Fibroblast of the aortic adventitia (primary cell): ENCODE measurements at places on chromosomes 16 and 17.

- DNase-seq, result no peak
Measured at GRCh38 chr17:21199856-21200255, 14.1 kb downstream of the TMEM11 start.

DNA sequence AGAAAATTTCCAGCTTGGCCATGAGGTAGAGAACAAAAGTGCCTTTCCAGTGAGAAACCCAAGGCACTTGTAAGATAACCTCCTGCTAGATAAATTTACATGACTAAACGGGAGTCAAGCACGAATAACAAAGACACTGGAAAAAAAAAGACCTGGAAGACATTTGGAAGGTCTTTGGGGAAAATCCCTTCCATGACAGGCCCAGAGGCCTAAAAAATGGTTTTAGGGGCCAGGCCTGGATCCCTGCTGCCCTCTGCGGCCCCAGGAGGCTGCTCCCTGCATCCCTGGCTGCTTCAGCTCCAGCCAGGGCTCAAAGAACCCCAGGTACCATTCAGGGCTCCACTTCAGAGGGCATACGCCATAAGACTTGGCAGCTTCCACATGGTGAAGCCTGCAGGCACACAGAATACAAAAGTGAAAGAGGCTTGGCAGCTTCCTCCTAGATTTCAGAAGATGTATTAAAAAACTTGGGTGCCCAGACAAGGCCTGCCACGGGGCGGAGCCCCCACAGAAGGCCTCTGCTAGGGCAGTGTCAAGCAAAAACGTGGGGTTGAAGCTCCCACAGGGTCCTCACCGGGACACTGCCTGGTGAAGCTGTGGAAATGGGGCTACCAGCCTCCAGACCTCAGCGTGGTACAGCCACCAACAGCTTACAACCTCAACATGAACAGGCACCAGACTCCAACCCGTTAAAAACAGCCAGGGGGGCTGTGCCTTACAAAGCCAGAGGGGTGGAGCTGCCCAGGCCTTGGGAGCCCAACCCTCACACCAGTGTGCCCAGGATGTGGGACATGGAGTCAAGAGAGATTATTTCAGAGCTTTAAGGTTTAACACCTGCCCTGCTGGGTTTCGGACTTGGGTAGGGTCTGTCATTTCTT lies 77.1 kb downstream of the SDK2 start:
- no peak for DNase-seq

DNA sequence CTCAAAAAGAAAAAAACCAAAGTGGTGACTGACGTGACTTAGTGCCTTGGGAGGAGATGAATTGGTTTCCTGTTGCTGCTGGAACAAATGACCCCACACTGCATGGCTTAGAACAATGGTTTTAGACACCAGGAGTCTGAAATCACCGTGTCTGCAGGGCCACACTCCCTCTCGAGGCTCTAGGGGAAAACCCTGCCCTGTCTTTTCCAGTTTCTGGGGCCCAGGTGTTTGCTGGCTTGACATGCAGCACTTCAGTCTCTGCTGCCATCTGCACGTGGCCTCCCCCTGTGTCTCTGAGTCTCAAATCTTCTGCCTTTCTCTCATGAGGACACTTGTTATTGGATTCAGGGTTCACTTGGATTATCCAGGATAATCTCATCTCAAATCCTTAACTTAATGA lies 323.8 kb upstream of the TNRC6C start:
- DNase-seq, result no peak

DNA sequence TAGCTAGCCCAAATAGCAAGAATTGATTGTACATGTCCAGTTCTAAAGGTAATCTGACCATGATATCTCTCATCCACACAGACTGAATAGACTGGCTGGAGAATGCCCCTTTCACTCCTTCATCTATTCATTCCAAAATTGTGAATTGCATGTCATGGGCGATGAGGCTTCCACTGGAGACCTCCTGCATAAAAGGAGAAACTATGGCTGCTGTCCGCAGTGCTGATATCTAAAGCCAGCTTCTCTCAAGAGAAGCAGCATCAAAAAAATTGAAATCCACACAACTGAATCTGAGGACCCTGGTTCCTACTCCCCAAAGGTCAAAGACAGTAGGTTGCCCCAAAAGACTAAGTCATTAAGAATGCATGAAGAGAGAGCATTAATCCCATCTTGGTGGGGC lies 7.9 kb upstream of the SCNN1G start:
- peak; percentile 13 for DNase-seq

DNA sequence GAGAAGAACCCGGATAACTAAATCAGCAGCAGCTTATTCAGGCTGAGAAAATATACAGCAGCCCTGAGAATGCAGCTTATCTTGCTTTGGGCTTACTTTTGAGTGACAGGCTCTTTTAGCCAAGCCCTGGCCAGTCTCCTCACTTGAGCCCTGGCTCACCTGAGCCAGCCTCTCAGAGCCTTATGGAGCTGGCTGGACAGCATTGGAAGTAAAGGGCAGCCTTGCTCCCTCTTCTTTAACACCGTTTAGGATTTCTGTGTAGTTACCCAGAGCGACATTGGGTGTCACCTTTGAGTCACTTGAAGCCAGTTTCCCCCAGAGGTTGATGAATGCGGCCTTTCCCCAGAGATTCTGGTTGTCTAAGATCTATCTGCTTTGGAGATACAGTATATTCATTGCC lies 7.7 kb upstream of the NPIPB2 start:
- DNase-seq, result peak; percentile 61

DNA sequence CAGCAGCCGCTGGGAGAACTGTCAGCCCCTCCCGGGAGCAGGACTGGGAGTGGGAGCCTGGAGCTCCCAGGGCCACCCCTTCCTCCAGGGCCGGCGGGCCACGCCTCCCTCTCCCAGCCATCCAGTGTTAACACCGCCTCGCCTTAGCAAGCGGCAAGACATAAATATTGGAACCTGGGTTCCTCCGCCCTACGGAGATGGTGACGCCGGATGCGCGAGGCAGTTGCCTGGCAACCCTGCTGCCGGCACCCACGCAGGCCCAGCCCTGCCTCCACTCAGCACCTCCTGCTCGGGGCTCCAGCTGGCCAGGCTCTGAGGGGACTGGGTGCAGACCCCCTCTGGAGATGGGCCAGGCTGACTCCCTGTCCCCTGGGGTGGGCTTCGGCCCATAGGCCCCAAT lies 27.4 kb upstream of the CACNA1H start:
- DNase-seq, result peak; percentile 10

GRCh38 chr16:22670551-22671041 lies 143.4 kb upstream of the HS3ST2 start:
- DNase-seq, result no peak

DNA sequence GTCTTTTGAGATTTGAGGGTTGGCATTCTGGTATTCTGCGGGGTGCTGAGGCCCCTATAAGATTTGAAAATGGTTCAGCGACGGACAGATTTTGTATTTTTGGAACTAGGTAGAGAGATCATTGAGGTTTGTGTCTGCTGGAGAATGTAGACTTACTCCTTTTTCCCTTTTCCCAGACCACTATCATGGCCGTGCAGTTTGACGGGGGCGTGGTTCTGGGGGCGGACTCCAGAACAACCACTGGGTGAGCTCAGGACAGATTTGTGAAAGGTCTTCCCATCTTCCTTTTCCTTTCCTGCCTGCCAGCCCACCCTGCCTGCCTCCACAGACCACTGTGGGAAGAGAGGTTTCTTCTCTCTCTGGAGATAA lies 572 bp downstream of the PSMB6 start:
- peak; percentile 28 for DNase-seq

DNA sequence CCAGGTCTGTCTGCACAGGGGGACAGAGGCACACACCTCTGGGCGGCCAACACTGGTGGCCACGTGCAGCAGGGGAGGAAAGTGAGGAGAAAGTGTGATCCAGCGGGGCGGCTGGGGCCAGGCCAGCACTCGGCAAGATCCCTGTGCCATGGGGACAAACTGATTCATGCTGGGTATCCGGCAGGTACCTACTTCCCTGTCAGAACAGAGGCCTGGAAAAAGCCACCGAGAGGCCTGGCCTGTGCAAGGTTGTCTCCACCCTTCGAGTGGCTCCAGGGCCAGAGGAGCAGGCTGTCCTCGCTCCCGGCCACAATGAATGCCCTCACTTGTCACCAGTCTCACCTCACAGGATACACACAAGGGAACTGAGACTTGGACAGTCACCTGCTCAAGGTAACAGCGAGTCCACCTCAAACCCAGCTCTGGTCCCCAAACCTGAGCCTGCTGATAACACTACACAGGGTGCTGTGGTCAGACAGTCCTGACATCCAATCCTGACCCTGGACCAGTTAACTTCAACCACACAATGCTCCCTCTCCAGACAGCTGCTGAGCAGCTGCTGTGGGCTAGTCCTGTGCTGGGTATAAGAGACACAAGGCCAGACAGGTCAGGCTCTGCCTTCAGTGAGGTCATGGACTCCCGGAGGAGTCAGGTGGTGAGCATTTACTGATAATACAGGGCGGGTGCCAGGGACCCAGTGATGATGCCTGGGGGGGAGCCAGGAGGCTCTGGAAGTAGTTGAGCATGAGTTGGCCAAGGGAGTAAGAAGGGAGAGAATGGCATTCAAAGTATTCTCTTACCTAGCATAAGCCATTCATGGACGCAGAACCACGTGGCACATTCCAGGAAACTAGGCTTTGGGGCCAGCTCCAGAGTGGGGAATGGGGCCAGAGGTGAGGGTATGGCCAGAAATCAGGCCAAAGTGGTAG lies 53.0 kb downstream of the VAC14 start:
- DNase-seq, result no peak

DNA sequence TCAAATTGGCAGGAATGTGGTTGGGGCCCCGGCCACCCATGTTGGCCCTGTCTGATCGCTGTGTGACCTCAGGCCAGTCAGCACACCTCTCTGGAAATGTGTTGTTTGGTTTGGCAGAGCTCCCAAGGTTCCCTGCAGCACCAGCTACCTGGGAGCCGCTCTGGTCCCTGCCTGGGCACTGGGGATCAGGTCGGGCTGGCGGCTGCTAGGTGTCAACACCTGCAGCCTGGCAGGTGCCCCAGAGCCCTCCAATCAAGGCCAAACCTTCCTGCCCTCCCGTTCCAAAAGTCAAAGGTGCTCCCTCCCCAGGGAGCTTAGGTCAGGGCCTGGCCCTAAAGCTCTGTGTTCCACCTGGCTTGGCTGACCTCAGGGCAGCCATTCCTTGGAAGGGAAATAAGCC lies 55.9 kb downstream of the ZDHHC7 start:
- no peak for DNase-seq

DNA sequence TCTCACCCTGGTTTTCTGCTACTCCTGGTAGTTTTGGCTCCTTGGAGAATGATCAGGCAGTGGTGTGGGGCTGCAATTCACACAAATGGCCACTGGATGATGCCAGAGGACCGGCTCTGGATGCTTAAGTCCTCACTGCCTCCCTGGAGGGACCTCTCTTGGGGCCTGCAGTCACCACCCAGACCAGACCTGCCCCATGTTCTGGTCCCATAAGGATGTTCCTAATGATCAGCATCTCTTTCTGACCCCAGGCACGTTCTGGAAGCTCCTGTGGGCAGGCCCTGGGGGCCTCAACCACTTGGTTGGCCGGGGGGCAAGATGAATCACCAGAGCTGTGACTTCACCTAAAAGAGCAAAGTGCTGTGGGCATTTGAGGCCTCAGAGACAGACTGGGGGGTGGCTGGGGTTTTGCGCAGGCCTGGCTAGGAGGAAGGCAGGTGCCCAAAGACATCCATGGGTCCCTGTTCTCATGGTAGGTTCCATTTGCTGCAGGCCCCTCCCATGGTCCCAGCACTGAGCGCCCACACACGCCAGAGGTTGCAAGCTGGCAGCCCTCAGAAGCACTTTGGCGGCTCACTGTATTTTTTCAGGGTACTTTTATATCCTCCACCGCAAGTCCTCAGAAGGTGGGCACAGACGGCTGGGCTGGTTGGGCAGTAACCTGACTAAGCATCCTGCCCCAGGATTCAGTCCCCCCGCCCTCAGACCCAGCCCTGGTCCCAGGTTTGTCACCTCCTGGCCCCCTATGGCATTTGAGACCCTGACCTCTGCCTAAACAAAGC lies 53.2 kb downstream of the NT5M start:
- DNase-seq, result peak; percentile 89

DNA sequence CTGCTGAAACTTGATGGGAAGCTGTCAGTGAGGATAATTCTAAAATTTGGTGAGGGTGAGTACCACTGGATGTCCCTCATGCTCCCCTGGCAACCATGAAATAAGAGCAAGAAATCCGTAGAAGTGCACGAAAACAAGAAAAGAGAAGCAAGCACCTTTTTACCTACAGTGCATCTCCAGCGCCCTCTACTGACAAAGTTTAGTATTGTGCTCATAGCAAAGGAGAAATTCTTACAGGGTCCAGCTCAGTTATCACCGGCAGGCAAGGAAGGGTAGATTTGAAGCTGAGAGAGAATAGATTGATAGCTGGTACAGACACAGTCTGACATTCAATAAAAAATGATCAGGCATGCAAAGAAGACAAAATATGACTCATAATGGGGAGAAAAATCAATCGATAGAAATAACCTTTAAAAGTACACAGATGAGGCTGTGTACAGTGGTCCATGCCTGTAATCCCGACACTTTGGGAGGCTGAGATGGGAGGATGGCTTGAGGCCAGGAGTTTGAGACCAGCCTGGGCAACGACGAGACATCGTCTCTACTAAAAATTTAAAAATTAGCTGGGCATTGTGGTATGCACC lies 28.3 kb upstream of the TEX2 start:
- DNase-seq, result no peak

- no peak for DNase-seq
Measured at GRCh38 chr17:52995147-52995546, 827.6 kb upstream of the KIF2B start.

- no peak for DNase-seq
Measured at GRCh38 chr17:40547785-40548478, 17.3 kb downstream of the CCR7 start.

DNA sequence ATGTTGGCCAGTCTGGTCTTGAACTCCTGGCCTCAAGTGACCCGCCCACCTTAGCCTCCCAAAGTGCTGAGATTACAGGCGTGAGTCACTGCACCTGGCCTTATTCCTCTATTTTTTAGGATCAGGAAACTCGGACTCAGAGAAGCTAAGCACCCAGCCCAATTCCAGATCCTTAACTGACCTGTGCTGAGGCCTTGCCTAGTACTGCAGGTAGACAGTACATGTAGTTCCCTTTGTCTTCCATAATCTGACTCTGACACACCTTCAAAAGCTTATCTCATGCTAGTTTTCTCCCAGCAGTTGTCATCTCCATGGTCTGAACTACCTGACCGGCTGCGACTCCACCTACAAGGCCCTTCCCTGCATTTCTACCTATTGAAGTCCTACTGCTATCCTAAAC lies 65.7 kb upstream of the AXIN2 start:
- no peak for DNase-seq

DNA sequence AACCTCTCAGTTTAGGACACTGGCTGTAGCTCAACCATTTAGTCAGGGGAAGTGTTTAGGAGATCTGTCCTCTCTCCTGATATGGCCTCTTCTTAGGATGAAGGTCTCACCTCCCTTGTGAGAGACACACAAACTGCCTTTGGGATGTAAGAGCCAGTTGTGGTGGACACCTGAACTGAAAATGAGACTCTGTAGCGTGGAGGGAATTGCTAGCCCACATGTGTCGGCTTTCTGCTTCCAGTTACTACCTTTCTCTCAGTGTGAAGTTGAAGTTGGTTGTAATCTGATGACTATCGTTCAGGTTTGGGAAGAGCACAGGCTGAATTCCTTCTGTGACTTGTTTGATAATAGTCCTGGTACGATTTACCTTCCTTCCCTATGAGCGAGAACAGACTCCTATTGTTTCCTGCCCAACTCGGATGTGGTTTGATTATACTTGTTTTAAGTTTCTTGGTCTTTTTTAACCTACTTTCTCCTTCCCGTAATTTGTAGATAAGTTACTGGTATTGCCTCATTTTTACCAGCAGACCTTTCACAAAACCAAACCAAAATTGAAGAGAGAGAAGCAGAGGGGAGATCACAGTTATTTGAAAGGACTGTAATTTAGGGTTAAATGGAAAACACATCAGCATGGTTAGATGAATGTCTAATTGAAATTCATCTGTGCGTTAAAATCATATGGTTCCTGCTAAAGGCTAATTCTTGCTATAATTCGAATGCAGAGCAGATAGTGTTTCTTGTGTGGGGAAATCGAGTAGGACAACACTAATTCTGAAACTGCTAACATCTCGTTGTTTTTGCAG lies 43.2 kb downstream of the CLEC16A start:
- no peak for DNase-seq
